CD8-positive, alpha-beta memory T cell (primary cell): ENCODE measurements at places on chromosomes 16 and 17. TPM values are rescaled to one million over a fixed set of nuclear protein-coding genes. Genes with fewer than 3 reads are reported as not detected.

- no peak for DNase-seq
These were observed 3.3 kb downstream of the CLDN7 start for GRCh38 chr17:7258731-7259554.

GRCh38 chr17:17506181-17506741, 10.1 kb upstream of the RASD1 start:
- DNase-seq: no peak

GRCh38 chr17:1112875-1113274, 66.9 kb downstream of the ABR start:
- no peak for DNase-seq

DNA sequence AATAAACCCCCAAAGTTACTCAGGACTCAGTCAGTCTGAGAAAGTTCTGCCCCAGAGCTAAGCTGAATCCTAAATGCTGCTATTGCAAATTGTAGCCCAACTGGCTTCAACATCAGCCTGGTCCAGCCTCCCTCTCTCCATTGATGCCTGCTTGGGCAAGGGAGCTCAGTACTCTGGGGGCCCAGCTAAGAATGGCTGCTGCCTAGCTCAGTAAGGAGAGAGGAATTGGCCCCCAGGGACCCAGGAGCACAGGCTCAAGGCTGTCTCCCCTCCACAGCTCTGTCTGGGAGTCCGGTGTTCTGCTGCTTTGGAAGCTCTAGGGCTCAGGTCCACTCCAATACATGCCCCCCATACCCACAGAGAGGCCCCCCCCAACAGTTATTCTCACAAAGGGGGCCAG, 1.6 kb downstream of the UNC119 start:
- no peak for DNase-seq

- no peak for DNase-seq
These were observed 9.1 kb downstream of the JPH3 start for GRCh38 chr16:87611456-87611855.

GRCh38 chr16:51636920-51637769, 486.1 kb upstream of the SALL1 start:
- DNase-seq: no peak

Gene TNP2
- total RNA-seq: not detected

Gene SOST
- not detected for total RNA-seq

Gene GPRC5B
- not detected for total RNA-seq

Gene COX6A2
- total RNA-seq: not detected

Gene PNMT
- not detected for total RNA-seq
